ENCODE measurements at places on chromosomes 12 and 14.

- no peak for DNase-seq
These were observed 310.0 kb downstream of the ADAMTS20 start for GRCh38 chr12:43241986-43242385.

GRCh38 chr12:52838609-52839435 is 4.7 kb upstream of the KRT79 start:
- DNase-seq: no peak

GRCh38 chr14:41749429-41749828 is 142.8 kb downstream of the LRFN5 start:
- no peak for DNase-seq

GRCh38 chr14:99015833-99016232 is 256.2 kb downstream of the BCL11B start:
- no peak for DNase-seq

GRCh38 chr14:74963178-74963704 is 7.8 kb upstream of the PGF start:
- no peak for DNase-seq

- DNase-seq: no peak
These were observed 46.9 kb downstream of the COCH start for GRCh38 chr14:30921305-30921704.

- DNase-seq: no peak
These were observed 101.1 kb upstream of the FRMD6 start for GRCh38 chr14:51550636-51551035.

DNA sequence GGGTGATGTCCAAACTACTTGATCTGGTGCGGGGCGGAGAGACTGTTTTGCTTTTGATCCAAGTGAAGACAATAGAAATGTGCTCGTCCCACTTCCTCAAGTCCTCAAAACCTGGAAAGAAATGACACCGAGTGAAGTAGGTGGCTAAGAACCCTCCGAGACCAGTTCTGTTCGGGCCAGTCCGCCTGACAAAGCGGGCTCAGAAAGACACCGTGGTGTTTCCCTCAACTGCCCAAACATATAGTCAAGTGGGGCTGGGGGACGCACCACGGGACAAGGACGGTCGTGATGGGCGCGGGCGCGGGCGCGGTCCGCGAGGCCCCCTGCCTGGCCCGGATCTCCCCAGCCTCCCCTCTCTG is 1.6 kb downstream of the PHLDA1 start:
- peak; percentile 22 for DNase-seq

- DNase-seq: no peak
These were observed 2.5 kb downstream of the CCDC197 start for GRCh38 chr14:93999573-93999972.
